Activated T-cell treated with anti-CD3 and anti-CD28 coated beads, Interleukin-2, amount 50 U/mL, for 72 hours (primary cell): ENCODE measurements at places on chromosomes 12 and 14. TPM values are rescaled to one million over a fixed set of nuclear protein-coding genes. Genes with fewer than 3 reads are reported as not detected.

- H3K4me3 ChIP-seq, result no peak overlapping the region
- peaks cover 9% of the 10 kb centered on the region for H3K4me1 ChIP-seq
- H3K27me3 ChIP-seq, result no peaks in the 10 kb centered on the region
- no peak overlapping the region for H3K27ac ChIP-seq
Observed at GRCh38 chr12:77035226-77035625, 30.1 kb downstream of the E2F7 start.

- H3K27me3 ChIP-seq, result peaks cover 7% of the 10 kb centered on the region
- no peaks in the 10 kb centered on the region for H3K4me1 ChIP-seq
- DNase-seq, result no peak
- H3K27ac ChIP-seq, result no peak overlapping the region
- no peak overlapping the region for H3K4me3 ChIP-seq
Observed at GRCh38 chr14:20198991-20199390, 8.3 kb downstream of the OR11G2 start.

Gene INSM2
- total RNA-seq, result not detected

Gene ACOT4
- 5.2 TPM for total RNA-seq
